Kidney epithelial cell (primary cell): ENCODE measurements at places on chromosomes 7 and 10.

- DNase-seq = no peak
Observed at GRCh38 chr7:97226541-97226940, 109.0 kb downstream of the SDHAF3 start.

- DNase-seq = no peak
Observed at GRCh38 chr7:37065779-37066271, 341.5 kb upstream of the AOAH start.

DNA sequence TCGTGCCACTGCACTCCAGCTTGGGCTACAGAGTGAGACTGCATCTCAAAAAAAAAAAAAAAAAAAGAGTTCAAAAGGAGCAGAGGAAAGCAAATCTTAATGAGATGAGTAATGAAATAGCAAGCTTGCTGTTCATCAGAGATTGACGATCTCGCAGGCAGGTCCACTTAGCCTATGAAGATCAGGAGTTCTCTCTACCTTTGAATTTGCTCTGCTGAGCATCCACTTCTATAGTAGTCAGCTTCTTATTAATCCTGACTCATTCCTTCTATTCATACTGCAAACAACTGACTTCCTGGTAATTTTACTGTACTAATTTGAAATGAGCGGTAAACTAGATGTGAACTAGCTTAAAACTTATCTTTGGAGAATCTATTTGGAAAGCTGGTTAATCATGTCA is 1014.6 kb downstream of the GATA3 start:
- peak; percentile 19 for DNase-seq

DNA sequence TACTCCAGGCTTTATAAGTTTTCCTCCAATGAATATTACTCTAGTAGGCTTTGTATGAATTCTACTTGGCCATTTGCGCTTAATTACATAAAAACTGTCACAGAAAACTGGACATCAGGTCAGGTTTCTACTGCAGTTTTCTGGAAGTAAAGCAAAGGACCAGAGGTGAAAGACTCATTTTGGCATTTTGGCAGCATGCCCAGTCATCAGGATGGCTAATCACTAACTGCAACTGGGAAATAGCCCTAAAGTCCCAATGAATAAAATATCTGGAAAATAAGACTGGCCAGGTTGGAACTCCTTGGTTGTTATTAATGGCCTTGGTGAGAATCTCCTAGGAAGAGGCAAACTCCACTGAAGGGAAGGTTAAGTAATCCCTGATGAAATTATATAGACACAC is 75.5 kb downstream of the COPG2 start:
- DNase-seq = no peak

- DNase-seq = no peak
Observed at GRCh38 chr10:79159141-79159651, 90.4 kb downstream of the ZMIZ1 start.

GRCh38 chr10:72846238-72846637 is 47.3 kb upstream of the OIT3 start:
- peak; percentile 84 for DNase-seq

DNA sequence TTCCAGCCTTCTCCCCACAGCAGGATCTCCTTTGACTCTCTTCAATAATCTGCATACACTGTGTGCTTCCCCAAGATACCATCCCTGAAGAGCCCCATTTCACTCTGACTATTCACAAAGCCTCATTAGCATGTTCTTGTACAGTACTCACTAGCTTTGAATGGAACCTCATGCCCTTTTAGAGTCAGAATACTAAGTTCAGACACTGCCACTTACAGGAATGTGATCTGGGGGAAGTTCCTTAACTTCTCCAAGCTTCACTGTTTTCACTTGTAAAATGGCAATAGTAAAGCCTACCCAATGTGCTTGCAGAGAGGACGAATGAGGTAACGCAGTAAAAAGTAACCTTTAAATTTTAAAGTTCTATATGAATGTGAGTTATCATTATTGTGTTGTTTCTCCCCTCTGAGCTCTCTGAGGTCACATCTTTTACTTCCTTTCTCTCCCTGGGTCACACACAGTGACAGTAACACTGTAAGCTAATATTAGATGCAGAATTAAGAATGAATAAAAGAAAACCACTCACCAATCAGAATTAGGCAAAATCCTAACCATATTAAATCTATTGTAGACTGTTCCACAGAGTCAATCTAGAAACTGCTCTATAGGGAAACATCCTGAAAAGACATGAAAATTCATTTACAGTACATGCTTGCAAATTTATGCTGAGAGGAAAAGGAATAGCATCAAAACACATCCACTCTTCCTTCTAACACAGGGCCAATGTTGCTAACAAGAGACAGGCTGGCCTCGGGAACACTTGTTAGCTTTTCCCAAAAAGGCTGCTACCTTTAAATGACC is 64.2 kb upstream of the IL6 start:
- DNase-seq = no peak

DNA sequence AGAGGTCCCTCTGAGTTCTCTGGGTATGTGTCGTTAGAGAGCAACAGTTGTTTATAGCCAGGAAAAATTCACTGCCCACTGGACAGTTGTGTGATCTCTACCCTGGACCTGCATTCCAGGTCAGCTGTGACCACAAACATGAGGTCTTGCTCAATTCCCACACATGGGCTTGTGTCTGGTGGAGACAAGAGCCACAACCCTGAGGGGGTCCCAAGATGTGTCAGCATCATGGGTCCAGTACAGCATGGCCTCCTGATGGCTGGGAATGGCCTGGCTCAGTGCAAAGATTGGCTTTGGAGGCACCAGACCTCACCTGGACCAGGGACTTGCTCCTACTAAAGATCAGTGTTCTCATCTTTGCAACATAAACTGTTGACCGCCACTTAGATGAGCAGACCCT is 751.6 kb downstream of the GRID1 start:
- DNase-seq = no peak

DNA sequence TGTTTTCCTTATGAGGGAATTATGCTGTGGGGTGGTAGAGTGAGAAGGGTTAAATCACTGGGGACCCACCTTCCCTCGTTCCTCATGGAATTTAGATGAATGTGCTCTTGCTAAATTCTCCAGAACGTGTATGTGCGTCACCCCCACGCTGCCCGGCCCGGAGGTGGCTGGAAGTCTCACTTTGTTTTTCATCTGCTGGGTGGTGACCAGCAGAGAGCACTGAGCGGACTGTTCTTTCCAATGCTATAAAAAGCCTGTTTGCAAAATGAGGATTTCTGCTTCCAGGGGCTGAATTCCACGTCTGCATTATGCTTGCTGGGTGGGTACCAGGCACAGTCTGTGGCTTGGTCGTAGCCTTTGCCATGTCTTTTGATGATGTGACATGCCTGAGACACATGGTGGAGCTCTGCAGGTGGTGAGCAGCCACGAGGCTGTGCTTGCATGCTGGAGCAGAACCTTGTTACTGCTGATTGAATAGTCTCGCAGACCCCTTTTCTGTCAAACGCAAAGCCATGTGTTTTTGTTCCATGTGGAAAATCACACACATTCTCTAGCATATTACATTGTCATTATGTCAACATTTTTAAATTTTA is 31.9 kb upstream of the INSYN2A start:
- DNase-seq = no peak

GRCh38 chr10:70560511-70560941 is 42.0 kb downstream of the PRF1 start:
- no peak for DNase-seq

DNA sequence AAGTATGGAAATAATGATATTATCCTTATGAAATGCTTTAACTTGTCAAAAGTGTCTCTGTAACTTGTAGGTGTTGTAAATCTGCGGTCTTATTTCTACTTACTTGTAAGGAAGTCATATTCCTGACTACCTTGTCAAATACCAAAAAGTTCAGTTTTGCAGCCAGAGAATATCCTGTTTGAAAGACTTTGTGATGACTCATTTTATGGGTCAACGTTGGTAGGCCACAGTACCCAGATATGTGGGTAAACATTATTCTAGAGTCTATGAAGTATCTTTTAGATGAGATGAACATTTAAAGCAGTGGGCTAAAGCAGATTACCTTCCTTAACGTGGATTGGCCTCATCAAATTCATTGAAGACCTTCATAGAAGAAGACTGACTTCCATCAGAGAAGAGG is 195.3 kb downstream of the PPP1R9A start:
- DNase-seq = no peak

GRCh38 chr10:30219971-30220751 is 128.9 kb downstream of the MTPAP start:
- peak; percentile 34 for DNase-seq

- DNase-seq = peak; percentile 71
Observed at GRCh38 chr10:52818019-52818418, 45.4 kb upstream of the MBL2 start.

DNA sequence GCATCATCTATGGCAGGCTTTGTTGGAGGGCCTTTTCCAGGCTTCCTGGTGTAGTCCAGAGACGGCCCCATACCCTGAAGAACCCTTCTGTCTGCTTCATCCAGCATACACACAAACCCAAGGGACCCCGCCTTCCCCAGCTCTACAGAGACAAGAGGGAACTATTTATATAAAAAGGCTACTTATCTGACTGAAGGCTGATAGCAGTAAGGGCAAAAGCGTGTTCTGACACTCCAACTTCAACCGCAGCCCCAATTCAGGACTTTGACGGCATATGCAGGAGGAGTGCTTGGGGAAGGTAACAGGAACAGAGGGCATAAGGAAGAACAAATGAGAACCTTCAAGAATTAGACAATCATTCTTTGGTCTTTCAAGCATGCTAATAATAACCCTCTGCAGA is 21.0 kb downstream of the GNA12 start:
- DNase-seq = no peak

DNA sequence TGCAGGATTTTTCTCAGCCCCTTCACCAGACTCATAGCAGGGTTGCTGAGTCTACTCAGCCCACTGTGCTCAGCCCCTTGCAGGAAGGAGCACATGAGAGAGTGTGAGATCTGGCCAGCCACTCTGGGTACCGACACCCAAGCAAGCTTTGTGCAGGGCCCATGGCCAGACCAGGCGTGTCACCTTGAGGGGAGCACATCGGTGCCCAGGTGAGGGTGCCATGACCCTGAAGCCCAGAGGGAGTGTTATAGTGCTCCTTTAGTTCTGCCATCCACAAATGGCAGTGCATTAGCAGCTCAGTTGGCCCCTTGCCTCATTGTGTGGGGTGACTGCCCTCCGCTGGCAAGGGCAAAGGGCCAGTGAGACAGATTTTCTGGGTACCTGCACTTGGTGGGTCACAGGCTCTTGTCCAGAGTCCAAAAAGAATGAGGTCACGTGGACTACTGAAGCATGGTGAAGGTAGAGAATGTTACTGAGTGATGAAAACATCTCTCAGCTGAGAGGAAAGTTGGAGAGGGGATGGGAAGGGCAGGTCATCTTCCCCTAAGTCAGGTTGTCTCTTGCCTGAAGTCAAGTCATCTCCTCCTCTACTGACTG is 181.8 kb downstream of the MACC1 start:
- no peak for DNase-seq

DNA sequence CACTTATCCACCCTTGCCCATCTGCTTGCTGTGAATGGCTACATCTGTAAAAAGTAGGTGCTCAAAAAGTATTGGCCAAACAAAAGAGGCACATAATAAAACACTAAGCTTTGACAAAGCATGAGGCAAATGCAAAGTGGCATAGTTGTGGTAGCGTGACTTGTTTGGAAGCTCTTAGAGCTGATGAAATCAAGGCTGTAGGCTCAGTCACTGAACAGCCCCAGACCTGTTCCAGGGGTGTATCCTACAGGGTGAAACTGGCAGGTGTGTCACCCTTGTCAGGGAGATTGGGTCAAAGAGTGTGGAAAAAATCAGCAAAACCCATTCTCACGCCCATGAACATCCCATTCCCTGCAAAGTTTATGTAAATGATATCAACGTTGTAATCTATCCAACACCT is 427.4 kb downstream of the PLXNA4 start:
- no peak for DNase-seq

DNA sequence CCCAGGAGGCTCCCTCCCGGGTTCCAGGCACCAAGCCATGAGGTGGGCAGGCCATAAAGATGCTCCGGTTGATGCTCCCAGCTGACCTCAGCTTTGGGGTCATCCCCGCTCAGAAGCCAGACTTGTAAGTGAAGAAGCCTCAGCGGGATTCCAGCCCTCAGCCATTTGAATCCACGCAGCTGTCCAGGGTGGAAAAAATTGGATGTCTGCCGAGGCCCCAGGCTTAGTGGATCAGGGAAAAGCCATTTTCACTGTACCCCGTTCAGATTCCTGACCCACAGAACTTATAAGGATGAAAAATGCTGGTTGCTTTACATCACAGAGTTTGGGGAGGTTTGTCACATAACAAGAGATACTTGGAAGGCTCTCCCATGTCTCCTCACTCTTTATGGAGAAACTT is 49.2 kb upstream of the CPN1 start:
- DNase-seq = no peak

- no peak for DNase-seq
Observed at GRCh38 chr7:20019757-20020432, 197.3 kb downstream of the MACC1 start.

DNA sequence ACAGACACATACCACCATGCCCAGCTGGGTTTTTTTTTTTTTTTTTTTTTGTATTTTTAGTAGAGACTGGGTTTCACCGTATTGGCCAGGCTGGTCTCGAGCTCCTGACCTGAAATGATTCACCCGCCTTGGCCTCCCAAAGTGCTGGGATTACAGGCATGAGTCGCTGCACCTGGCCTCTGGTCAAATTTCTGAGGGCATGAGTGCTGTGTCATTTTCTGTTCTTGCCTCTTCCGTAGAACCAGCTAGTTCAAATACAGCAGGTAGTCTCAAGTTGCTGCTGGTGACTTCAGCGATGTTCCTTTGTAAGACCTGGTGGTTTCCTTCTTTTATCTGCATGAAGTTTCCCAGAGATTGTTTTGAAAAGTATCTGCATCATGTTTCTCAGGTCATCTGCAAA is 134.8 kb upstream of the SHH start:
- peak; percentile 69 for DNase-seq

DNA sequence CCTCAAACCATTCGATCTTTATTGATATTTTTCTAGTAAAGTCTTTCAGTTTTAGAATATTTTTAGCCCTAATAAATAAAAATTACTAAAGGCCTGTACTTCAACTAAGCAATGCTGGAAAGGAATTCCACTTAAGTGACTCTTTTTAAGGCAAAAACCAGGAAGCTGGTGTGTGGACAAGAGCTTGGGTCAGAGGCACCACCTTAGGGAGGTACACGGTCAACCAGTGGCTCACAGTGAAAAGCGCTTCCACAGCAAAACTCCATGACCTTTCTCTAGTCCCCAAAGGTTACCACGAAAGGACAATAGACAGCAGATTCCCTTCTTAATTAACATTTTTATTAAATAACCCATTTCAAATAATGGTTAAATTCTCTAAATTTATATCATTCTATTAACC is 31.2 kb downstream of the ARL3 start:
- DNase-seq = no peak

DNA sequence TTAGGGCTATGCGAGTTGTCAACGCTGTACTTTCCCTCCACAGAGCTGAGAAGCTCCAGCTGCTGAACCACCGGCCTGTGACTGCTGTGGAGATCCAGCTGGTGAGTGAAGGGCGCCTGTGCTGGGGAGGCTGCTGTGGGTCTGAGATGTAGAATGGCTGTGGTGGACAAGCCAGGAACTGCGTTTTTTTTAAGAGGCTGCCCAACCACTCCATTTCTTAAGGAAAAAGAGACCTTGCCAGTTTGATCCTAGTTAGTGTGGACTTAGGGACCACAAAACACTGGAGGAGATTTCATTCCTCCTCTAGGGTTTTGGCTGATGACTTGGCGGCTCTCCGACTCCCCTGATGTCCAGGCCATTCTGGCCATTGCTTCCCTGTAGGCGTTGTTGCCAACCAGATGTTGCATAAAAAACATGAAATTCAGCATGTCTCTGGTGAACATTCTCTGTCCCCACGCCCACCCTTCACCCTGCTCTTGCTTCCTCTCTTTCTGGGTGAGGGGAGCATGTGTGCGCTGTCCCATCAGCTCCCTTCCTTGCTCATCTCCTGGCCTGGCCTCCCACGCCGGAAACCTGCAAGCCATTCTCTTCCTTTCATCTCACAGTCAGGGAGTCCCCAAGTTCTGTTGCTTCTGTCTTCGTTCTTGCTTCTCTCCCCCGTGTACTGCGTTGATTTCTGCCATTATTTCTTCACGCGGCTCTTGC is 30.9 kb downstream of the CRCP start:
- no peak for DNase-seq
